ENCODE measurements at places on chromosomes 7 and 10.

- no peak for DNase-seq
Measured at GRCh38 chr7:82559193-82559805, 115.7 kb upstream of the CACNA2D1 start.

- DNase-seq = no peak
Measured at GRCh38 chr7:128841921-128842673, 11.9 kb downstream of the FLNC start.

DNA sequence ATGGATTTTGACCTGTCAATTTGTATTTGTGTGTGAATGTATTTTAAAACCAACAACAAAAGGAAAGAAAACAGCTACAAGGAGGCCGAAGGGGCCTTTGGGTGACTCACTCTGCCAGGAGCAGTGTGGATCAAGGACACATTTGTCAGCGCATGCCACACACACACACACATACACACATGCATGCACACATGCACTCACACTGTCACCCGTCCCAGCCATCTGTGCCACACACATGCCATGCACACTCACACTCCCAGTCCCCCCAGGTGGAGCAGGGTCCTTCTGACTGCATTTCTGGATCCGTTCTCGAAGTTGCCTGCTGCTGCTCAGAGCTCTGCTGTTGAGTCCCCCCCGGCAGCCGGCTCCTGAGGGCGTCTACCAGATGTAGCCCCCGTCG is 26.0 kb downstream of the SPOCK2 start:
- DNase-seq = no peak

DNA sequence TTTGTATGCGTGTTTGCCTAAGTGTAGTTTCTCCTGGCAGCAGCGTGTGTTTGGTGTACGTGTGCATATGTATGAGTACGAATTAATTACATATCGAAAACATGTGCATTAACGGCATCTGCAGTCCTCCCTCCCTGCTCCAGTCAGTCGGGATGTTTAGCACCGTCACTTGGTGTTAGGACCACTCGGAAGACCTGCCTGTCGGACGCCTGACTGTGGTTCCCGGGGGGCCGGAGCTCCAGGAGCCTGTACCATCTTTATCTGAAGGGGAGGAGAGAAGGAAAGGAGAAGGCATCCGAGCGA is 1.1 kb upstream of the CNTNAP2 start:
- DNase-seq = no peak

DNA sequence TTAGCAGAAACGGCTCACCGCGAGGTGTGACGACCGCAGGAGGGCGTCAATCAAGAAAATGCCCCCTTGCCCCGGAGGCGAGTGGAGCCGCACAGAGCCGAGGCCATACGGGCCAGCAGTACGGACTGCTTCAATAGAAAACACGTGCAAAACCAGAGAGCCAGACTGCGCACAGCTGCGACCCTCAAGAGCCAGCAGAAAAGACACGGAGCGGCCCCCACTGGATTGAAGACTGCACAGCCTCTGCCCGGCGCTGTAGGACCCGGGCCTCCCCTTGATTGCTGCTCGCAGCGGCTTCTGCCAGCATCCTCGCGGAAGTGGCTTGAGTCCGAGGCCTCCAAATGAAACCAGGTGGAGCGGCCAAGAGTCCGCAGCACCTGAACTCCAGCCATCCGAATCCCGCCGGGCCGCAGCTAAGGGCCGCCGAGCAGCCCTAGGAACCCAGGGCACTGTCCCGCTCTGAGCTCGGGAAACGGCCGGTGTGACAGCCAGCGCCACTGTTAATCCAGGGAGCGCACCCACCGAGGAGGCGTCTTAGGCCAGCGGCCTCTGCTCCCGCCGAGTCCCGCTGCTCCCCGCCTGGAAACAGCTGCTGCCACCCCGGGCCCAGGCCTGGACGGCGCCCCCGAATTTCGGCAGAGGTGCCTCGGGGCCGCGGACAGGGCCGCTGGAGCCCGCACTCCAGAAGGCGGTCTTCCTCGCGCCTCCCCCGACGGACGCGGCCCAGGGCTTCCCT is 660 bp upstream of the HHEX start:
- no peak for DNase-seq

DNA sequence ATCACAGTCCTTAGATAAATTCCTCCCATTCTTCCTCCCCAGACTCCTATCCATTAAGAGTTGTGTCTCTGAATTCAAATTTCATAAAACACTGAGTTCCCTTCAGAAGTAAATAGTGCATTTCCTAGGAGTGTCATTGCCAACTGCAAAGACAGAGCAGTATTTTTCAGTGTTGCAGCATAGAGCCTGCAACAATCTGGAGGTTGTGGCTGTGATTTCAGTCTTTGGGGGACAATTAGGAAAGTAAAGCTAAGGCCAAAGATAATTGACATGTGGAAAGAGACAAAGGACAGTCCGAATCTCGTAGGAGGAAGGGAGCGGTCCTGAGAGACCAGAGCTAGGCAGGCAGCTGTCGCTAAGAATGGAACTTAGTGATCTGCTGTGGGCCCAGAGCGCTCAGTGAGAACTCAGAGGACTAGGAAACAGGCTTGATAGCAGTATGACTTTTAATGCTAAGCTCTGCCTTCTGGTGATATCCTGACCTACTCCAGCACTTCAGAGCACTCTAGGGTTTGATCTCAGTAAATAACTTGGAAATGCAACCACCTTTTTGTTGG is 46.2 kb downstream of the PRPF18 start:
- no peak for DNase-seq

DNA sequence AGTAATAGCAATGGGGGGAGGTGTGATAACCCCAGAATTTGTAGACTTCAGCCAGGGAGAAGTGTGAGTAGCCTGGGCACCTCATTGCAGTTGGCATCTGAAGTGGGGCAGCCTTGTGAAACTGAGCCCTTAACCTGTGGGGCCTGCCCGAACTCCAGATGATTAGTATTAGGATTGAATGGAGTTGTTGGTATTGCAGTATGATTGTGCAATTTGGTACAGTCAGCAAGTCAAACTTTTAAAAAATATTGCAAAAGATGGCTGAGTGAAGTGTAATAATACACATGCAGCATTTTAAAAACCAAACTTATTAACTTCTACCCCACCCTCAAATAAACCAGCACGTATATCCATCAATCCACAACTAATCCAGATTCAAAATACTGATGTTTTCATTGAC is 9.3 kb downstream of the RBM33 start:
- DNase-seq = no peak

DNA sequence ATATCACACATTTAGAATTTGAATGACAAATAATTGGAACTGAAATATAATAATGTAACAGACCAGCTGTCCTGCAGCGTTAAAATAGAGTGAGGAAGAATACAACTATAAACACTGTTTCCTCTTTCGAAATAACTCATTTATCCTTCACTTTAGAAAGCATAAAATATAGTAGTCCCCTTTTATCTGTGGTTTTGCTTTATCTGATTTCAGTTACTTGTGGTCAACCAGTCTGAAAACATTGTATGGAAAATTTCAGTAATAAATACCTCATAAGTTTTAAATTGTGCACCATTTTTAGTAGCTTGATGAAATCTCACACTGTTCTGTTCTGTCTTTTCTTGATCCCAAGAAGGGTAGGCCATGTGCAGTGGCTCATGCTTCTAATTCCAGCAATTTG is 31.7 kb downstream of the POLR1F start:
- no peak for DNase-seq

- DNase-seq = no peak
Measured at GRCh38 chr10:97204826-97205679, 19.3 kb upstream of the SLIT1 start.

DNA sequence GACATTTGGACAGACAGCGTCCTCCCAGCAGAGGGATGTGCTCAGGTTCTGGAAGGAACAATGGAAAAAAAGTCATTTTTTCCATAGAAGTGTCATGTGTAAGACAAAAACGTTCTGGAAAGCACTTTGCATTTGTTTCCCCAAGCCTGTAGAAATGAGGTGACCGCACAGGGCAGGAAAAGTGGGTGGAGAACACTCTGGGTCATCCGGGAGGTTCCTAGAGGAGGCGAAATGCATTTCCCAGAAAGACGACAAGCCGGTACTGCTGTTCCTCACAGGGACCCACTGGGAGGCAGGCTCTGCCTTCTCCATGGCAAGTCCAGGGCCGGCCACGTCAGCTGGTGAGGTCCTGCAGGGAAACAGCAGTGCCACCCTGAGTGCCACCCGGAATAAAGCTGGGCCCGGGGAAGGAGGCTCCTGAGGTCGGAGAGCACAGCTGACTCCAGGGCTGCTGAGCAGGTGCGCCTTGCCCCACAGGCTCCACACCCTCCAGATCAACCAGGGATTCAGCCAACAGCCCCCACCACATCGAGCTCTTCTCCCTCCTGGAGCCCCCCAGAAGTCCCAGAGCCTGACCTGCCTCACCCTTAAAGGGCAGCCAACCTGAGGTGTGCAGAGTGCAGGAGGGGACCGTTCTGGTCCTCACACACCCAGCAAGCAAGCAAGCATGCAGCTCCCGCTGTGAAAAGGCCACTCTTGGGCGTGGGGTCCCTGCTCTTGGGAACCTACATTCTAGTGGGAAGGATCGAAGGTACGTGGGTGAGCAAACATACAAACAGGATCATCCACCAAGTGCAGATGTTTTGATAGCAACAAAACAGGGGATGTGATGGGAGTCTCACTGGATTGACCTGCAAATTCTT is 28.8 kb upstream of the INPP5A start:
- no peak for DNase-seq

DNA sequence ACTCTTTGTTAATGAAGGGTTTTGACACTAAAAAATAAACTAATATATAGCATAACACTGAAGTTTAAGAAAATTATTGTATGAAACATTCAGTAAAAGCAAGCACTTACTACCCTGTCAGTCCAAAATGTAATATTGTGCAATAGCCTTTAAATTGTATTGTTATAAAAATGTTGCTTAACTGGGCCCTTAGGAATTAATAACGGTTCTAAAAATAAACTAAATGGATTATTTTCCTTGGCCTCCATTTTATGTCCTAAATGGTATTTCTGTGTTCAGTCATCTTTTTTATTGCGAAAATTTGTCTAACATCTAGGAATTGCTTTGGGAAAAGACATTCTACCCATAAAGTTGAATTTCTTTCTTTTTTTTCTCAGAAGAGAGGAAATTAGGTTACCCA is 49.0 kb upstream of the ABI1 start:
- DNase-seq = no peak

DNA sequence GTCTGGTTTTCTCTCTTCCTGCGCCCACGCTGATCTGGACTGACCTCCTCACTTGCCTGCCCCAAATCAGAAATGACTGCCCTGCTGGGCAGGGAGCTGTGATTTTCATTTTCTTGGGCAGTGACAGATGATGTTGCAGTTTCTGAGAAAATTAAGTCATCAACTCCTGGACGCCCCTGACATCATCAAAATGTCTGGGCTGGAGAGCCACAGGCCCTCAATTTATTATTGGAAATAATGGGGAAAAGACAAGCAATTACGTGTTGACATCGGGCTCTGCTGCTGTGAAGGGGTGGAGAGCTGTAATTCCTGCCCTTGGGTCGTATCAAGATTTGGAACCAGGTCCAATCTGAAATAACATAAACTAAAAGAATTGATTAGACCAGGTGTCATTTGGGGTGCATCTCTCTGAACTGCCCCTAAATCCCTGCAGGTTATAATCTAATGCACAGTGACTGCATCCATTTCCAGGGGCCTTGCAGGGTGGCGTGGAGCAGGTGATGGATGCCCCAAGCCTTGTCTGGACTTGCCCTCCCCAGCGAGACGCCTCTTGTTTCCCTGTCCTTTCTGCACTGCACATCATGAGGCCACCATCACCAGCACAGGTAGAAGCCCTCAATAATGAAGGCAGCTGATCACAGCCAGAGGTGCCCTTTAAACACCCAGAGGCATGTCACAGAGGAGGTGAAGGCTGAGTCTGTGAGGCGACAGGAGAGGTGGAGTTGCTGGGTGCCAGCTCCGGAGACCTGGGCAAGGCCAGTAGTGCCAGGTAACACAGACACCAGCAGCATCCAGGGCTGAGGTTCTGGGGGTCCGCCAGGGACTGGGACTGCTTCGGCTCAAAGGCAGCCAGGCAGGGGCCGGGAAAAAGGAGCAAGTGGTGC is 98.7 kb downstream of the HTR5A start:
- DNase-seq = no peak

- no peak for DNase-seq
Measured at GRCh38 chr7:64098-64915, 128.1 kb upstream of the FAM20C start.

DNA sequence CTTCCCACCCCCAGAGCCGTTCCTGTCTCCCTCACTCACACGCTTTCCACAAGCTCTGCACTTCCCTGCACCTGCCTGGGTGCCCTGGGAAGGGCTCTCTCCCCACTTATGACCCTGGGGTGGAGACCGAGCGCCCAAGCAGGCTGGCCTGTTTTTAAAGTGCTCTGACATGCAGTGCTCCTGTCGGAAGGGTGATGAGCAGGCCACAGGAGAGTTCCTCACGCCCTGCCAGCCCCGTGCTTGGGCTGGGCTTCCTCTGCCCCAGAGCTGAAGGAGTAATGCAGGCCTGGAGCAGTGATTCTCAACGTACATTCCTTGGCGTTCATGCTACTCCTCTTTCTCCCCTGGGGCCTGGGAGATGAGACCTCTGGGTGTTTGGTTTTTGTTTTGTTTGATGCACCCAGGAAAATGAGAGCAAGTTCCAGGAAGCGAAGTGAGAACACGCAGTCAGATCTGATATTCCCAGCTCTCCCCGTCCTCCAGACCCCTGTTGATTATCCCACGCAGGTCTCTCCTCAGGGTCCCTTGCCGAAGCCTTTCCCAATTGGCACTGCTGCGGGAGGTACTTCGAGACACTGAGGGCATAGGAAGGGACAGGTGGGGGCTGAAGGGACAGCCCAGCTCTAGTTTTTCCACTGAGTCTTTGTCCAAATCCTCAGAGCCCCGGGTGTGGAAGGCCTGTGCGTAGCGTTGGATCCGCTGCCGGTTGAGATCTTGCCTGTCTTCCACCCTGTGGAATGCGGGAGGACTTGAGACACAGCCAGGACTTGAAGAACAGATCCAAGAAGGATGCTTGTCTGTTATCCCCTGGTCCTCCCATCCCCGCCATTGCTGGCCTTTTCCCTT is 14.1 kb downstream of the TRPV6 start:
- DNase-seq = no peak

GRCh38 chr7:24141874-24142509 is 142.0 kb upstream of the NPY start:
- no peak for DNase-seq

Data from stimulated activated CD8-positive, alpha-beta memory T cell treated with anti-CD3 and anti-CD28 coated beads, Interleukin-15, amount 100 ng/mL, for 1 hour (primary cell).